B cell (primary cell): ENCODE measurements at places on chromosomes 4 and X. TPM values are rescaled to one million over a fixed set of nuclear protein-coding genes. Genes with fewer than 3 reads are reported as not detected.

Gene VSIG4
- not detected in 2 replicates for total RNA-seq

Gene TBX22
- not detected in 2 replicates for total RNA-seq

DNA sequence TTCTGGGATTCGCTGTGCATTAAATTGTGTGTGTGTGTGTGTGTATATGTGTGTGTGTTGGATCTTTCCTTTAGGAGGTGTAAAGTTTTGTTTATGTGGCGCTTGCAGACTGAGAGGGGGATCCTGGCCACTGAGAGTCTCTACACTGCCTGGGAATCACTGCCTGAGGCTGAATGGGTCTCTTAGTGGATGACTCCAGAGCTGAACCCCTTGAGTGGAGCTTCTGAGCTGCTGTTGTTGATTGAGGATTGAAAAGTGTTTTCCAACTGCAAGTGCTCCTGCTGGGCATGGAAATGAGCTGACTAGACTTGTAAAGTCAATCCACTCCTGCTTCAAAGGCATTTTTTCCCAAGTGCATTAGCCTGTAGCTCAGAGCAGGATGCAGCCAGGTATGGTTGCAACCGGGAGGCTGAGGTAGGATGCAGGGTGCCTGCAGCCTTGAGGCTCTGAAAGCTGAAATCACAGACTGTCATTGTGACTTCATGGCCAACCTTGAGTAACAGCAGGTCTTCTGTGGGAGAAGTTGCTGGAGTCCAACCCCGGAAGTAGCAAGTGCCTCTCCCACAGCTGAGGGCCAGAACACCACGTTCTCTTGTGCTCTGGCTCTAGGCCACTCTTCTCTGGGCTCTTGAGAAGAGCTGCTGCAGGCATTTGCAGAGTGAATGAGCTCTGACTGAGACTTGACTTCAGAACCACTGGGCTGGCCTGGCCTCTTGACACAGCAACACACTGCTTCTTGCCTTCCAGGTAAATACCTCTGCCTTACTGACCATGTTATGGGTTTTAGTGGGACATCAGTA is at the start of gene TBX22:
Gene TBX22 (plus strand): TSS at position 613 of the 800 bp plus-strand sequence. CDS start 7,517 bp downstream, outside the sequence.
- DNase-seq = no peak

GRCh38 chr4:135065366-135065765 is 863.8 kb upstream of the PABPC4L start:
- no peak for DNase-seq

- no peak for DNase-seq
Observed at GRCh38 chrX:7690842-7691241, 152.1 kb upstream of the VCX start.
